ENCODE measurements at places on chromosomes 3 and 15.
A peak's percentile ranks its signal among the peaks of the same experiment; 100 is the strongest.

- DNase-seq: peak; percentile 10
Observed at GRCh38 chr15:76107169-76107568, 47.4 kb downstream of the TMEM266 start.

DNA sequence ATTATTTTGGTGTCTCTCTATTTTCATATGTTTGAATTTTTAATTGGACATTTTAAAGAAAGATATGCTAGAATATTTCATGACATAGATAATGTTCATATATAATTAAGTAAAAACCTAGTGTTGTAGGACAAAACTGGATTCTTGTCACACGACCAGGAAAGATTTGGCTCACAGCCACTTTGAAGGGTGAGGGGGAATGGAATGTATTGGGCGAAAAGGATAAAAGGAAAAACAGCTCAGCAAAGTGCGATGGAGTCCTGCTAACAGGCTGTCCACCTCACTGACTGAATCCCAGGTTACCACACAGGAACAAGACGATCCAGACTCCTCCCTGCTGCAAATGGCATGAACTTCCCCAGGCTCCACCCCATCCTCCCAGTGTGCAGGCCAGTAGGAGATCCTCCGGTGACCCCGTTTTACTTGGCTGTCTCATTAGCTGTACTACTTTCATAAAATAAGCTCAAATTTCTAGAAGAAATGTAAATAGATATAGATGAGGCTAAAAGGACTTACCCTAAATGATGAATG is 186.2 kb downstream of the CD47 start:
- DNase-seq: no peak

- no peak for DNase-seq
Observed at GRCh38 chr15:96497951-96498350, 167.5 kb downstream of the NR2F2 start.

DNA sequence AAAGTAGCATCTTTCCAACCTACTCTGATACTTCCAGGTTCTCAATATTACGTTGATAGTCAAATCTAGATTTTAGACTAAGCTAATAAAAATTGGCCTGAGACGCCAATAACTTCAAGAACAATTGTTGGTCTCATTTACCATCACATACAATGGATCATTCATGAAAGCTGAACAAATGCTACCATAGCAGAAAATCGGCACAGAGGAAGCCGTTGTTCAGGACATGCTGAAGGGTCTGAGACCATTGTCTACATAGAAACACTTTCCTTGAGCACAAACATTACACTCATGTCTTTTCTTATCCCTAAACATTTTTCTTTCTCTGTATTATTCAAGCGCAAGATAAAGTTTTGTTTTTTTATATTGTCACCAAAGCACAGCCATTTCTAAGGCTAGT is 37.2 kb upstream of the FHIT start:
- DNase-seq: no peak

- DNase-seq: no peak
Observed at GRCh38 chr3:54966979-54967378, 39.1 kb upstream of the LRTM1 start.

DNA sequence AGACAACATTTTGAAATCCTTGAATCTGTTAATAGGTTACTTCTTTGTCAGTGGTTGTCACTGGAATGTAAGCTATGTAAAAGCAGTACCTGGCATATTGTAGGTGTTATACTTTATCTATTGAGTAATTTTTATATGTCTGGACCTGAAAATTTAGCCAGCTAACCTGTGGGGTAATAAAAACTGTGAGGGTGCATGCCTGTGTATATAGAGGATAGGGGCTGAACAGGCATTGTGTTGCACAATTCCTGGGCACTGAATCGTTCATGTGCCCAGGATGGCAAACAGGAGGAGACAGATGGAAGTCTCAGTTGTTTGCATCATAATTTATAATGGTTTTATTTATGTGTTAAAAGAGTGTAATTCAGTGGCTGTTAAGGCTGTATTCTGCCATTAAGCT is 67.1 kb downstream of the ARMC8 start:
- no peak for DNase-seq

DNA sequence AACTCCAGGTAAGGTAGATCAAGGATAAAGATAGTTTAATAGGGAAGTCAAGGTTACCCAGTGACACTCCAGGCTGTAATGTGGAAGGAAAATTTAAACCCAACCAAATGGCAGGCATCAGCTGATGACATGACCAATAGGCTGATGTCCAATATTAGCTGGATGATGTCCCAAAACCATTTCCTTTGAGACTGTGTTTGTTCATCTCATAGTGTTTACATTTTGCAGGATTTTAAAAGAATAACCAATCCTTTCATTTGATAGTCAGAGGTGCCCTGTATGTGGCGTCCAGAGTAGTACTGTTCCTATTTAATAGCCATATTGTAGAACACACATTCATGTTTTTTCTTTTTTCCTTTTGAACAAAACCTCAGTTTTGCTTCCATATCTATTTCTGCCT is 23.3 kb upstream of the TMEM158 start:
- DNase-seq: no peak

DNA sequence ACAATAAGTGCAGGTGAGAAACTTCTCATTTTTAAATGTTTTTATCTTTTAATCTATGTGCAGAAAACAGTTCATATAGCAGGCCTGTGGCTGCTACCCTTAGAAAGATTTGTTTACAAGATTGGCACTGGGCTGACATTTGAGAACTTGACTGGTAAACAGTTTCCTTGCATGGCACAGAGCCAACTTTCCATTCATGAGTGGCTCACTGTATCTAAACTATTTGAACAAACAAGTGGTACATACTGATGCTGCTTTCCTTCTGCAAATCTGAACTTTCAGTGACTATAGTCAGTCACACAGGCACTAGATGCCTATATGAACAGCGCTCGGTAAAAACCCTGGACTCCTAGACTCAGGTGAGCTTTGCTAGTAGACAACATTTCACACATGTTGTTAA is 6.3 kb upstream of the GTPBP8 start:
- DNase-seq: no peak

GRCh38 chr15:66789029-66790025 is 87.3 kb downstream of the SMAD6 start:
- peak; percentile 60 for DNase-seq

- no peak for DNase-seq
Observed at GRCh38 chr3:185582236-185582635, 3.9 kb upstream of the SENP2 start.

- no peak for DNase-seq
Observed at GRCh38 chr3:172679599-172679998, 31.3 kb downstream of the NCEH1 start.

- DNase-seq: no peak
Observed at GRCh38 chr15:89531796-89532537, 35.6 kb upstream of the RHCG start.

DNA sequence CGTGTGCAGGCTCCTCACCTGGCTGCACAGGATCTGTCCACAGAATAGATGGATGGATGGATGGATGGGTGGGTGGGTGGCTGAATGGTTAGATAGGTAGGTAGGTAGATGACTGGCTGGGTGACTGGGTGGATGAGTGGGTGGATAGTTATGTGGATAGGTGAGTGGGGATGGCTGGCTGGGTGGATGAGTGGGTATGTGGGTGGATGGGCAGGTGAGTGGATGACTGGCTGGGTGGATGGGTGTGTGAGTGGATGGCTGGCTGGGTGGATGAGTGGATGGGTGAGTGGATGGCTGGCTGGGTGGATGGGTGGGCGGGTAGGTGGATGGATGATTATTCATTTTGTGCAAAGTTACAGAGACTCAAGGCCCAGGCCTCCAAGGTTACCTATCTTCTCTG is 172.9 kb upstream of the CTDSPL start:
- no peak for DNase-seq

DNA sequence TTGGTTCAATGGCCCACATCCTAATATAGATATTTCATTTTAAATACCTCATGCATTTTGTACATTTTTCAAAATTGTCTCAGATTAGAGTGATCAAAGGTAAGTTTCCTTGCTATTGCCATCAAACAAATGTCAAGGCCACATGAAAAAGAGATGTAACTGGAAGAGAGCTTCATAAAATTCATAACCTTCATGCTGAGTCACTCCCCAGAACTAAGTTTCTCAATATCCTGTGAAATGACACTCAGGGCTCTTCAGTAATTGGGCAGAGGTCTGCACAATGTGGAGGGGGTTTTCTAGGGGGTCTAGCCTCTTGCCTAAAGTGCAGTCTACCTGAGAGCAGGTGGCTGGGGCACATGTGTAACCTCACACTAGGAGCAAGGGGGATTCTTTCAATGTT is 152.2 kb upstream of the SLC2A2 start:
- DNase-seq: no peak

- no peak for DNase-seq
Observed at GRCh38 chr3:126147932-126148683, 32.3 kb downstream of the ALDH1L1 start.

GRCh38 chr3:41317718-41318117 is 118.4 kb downstream of the CTNNB1 start:
- DNase-seq: peak; percentile 62

DNA sequence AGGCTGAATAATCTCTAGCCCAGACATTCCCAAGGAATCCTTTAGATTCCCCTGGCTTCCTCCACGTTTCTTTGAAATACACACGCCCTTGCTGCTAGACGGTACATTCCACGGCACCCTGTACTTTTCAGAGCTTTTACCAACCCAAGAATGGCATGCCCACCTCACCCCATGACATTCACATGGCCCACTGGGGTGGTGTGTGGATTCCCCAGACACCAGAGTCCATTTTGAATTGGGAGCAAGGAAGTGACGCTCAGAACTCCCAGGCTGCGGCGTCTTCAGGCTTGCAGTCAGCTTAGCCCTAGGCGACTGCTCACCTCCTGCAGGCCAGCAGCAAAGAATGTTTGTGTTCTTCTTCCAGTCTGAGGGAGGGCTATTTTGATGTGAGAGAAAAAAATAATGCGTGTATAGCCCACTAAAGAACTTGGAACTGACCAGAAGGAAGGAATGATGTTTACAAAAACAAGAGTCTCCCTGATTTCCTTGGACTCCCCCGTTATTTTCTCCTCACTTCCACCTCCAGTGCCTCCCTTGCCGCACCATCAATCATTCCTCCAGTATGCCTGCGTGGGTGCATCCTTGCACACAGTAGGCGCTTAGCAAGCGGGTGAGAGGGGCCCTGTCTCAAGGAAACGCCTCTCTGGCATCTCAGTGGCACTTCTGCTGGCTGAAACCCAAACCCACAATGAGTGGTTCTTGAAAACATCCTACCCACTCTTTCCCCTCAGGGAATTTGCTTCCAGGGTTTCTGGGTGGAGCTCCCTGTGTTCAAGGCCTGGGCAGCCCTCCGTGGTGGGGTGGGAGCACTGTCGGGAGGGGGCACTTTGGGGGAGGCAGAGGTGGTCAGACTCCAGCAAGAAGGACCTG is 59.9 kb downstream of the SMAD6 start:
- peak; percentile 60 for DNase-seq

GRCh38 chr15:69876064-69876940 is 221.4 kb downstream of the TLE3 start:
- no peak for DNase-seq
